Transverse colon (tissue), 4 donors: ENCODE measurements at places on chromosomes 5 and 9. TPM values are rescaled to one million over a fixed set of nuclear protein-coding genes. Genes with fewer than 3 reads are reported as not detected.

The SPATA31D4 gene
- not detected for total RNA-seq

The BHMT2 gene
- 12.1 TPM for total RNA-seq

The SSNA1 gene
- 93.5 TPM for total RNA-seq

The SMIM15 gene
- 47.6 TPM for total RNA-seq

The SMIM33 gene
- total RNA-seq = 0.55 TPM

The DAPK1 gene
- total RNA-seq = 26.6 TPM

The HRCT1 gene
- total RNA-seq = 60.2 TPM

The CDHR2 gene
- total RNA-seq = 120 TPM

DNA sequence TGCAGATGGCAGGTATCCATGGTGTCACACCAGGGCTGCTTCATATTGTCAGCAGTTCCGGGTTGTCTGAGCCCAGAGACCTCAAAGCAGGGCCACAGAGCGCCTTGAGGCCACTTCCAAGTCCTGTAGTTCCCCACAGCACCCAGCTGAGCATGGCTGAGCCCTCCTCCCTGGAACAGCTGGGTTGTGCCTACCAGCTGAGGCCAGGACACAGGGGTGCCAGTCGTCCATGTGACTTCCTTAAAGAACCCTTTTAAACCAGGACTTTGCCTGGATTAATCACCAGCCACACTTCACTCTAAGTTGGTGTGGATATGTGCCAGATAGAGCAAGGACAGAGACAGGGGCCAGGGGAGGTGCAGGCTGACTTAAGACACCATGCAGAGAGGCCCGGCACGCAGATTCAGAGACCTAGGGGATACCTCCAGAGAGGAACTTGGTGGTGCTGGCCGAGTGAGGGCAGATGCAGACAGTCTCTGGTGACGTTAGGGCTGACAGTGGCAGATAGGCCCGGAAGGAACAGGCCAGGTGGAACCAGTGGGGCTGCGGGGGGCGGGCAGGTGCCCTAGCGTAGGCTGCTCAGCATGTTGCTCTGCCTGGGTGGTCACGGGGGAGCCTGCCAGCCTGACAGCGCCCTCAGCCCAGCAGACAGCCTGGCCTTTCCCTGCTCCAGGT, 142.7 kb downstream of the CACNA1B start:
- H3K27ac ChIP-seq = no peak overlapping the region
- H3K27me3 ChIP-seq = peaks cover 34% of the 10 kb centered on the region
- no peak overlapping the region for H3K4me3 ChIP-seq
- H3K36me3 ChIP-seq = no peaks in the 10 kb centered on the region
- no peaks in the 10 kb centered on the region for H3K4me1 ChIP-seq

- no peak overlapping the region for H3K4me3 ChIP-seq
- DNase-seq = peak; percentile 23
- no peaks in the 10 kb centered on the region for H3K4me1 ChIP-seq
- H3K27me3 ChIP-seq = no peaks in the 10 kb centered on the region
- no peak overlapping the region for H3K27ac ChIP-seq
Measured at GRCh38 chr5:76104027-76104426, 20.8 kb downstream of the SV2C start.

DNA sequence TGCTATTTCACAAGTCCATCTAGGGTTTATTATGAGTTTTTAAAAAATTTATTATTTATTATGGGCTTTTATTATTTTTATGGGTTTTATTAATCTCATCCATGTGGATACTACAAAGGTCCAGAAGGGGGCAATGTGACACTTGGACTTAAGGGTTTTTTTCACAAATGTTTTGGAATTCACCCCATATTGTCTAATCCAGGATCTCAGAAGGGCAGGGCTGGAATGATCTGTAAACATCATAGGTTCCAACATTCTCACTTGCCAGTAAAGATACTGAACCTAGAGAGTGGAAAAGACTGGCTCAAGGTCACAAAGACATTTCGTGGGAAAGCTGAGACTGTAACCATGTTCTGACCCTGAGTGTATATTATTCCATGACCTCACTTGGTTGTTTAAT, 35.6 kb downstream of the NIM1K start:
- H3K36me3 ChIP-seq = no peaks in the 10 kb centered on the region
- no peak overlapping the region for H3K27ac ChIP-seq
- no peak for DNase-seq
- H3K4me1 ChIP-seq = no peaks in the 10 kb centered on the region
- no peaks in the 10 kb centered on the region for H3K27me3 ChIP-seq

DNA sequence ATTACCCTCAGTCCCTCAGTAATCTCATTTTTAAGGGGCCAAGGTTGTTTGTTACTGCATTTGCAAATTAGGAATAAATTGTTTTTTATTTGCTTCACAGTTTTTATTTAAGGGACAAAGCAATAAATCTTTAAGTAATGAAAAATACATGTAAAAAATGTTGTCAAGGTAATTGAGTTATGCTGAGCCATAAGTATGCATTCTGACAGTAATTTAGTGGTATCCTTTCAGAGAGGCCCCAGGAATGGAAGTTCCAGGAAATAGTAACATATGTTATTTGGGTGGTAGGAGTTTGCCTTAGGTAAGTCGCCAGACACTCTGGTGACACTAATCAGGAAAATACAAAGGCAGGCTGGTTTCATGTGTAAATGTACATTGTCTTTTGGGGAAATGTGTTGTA, 1787.9 kb upstream of the WWC1 start:
- no peak overlapping the region for H3K27ac ChIP-seq
- no peaks in the 10 kb centered on the region for H3K27me3 ChIP-seq
- H3K4me3 ChIP-seq = no peak overlapping the region
- H3K36me3 ChIP-seq = no peaks in the 10 kb centered on the region

DNA sequence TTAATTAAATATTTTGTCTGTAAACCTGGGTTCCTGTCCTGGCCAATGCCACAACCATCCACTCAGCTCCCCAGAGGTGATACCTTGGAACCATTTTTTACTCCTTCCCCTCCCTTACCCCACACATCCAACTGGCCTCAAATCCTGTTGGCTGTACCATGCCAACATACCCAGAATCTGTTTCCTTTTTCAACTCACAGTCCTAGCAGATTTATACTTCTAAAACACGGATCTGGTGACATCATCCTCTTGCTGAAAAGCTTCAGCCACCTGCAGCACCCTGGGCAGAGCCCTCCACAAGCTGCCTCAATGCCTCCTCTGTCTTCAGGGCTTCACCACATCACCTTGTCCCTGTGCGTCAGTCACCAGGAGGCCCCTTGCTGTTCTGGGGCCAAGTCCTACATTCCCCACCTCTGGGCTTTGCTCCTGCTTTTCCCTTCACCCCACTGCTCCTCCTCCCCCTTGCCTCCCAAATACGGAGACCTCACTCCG, 14.9 kb downstream of the SEMA6A start:
- H3K4me1 ChIP-seq = peaks cover 25% of the 10 kb centered on the region
- H3K27ac ChIP-seq = no peak overlapping the region
- DNase-seq = no peak
- no peak overlapping the region for H3K4me3 ChIP-seq

GRCh38 chr9:95218773-95219172, 98.7 kb downstream of the FANCC start:
- no peaks in the 10 kb centered on the region for H3K4me1 ChIP-seq
- H3K27ac ChIP-seq = no peak overlapping the region
- no peaks in the 10 kb centered on the region for H3K36me3 ChIP-seq
- H3K4me3 ChIP-seq = no peak overlapping the region
- DNase-seq = no peak
- H3K27me3 ChIP-seq = no peaks in the 10 kb centered on the region

GRCh38 chr5:38608874-38609273, 52.4 kb upstream of the LIFR start:
- H3K36me3 ChIP-seq = no peaks in the 10 kb centered on the region
- no peak overlapping the region for H3K27ac ChIP-seq
- no peaks in the 10 kb centered on the region for H3K27me3 ChIP-seq
- no peaks in the 10 kb centered on the region for H3K4me1 ChIP-seq
- DNase-seq = no peak

- H3K27ac ChIP-seq = peak overlapping the region; percentile 20
- no peak overlapping the region for H3K4me3 ChIP-seq
- no peak for DNase-seq
- no peaks in the 10 kb centered on the region for H3K27me3 ChIP-seq
- H3K4me1 ChIP-seq = peaks cover 9% of the 10 kb centered on the region
- H3K36me3 ChIP-seq = no peaks in the 10 kb centered on the region
Measured at GRCh38 chr9:93061260-93061751, 2.8 kb downstream of the SUSD3 start.

DNA sequence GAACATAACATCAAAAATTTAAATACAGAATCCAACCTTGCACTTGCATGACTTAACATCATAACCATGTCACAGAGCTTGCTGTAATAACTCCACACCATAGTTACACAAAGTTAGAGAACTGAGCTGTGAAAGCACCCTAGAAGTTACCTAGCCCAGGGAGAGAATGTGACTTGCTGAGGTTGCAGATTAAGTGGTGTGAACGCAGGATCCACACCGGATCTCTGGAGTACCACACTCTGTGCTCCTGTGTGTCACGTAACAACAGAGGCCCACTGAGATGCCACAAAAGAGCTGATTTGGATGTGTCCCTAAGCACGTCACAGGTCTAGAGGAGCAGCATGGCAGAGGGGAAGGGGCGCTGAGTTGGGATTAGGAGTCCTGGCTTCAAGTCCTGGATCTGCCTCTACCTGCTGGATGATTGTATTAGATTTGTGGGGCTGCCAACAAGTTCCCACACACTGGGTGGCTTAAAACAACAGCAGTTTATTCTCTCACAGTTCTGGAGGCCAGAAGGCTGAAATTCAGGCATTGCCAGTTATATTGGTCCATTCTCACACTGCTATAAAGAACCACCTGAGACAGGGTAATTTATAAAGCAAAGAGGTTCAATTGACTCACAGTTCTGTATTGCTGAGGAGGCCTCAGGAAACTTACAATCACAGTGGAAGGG, 213.3 kb upstream of the TBC1D2 start:
- H3K36me3 ChIP-seq = no peaks in the 10 kb centered on the region
- H3K4me3 ChIP-seq = no peak overlapping the region
- no peak for DNase-seq
- no peaks in the 10 kb centered on the region for H3K4me1 ChIP-seq

GRCh38 chr5:136853971-136854370, 488.6 kb upstream of the TRPC7 start:
- no peak overlapping the region for H3K27ac ChIP-seq
- no peaks in the 10 kb centered on the region for H3K4me1 ChIP-seq
- H3K27me3 ChIP-seq = no peaks in the 10 kb centered on the region
- H3K36me3 ChIP-seq = no peaks in the 10 kb centered on the region
- no peak overlapping the region for H3K4me3 ChIP-seq

- H3K27ac ChIP-seq = no peak overlapping the region
- no peak overlapping the region for H3K4me3 ChIP-seq
- peaks cover 3% of the 10 kb centered on the region for H3K4me1 ChIP-seq
- no peaks in the 10 kb centered on the region for H3K27me3 ChIP-seq
Measured at GRCh38 chr9:88658311-88658822, 123.4 kb downstream of the NXNL2 start.

DNA sequence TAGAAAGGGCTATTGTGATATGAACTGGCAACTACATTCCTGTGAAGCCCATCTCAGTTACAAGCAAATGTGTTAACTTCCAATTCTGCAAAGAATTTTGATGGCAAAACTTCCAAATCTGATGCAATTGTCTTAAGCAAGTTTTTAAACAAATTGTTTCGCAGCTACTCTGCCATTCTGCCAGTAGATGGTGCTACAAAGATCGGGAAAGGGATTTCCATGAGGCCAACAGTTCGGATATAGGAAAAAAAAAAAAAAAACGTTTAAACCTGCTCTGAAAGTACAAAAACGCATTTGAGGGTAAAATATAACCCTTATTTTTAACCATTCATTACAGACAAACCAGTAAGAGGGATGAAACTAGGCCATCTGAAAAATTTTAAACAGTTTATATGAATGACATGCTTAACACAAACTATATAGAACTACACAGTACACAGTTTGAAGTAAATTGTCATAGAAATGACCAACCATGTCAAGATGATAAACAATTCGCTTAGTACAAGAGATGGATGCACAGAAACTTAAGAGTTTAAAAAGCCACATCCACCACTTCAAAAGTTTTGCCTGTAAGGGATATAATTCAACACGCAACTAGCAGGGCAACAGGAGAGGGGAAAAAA, 2.2 kb downstream of the HNRNPA0 start:
- DNase-seq = peak; percentile 20
- H3K27me3 ChIP-seq = no peaks in the 10 kb centered on the region
- peaks cover 22% of the 10 kb centered on the region for H3K4me1 ChIP-seq
- peak overlapping the region; percentile 100 for H3K27ac ChIP-seq

- H3K27ac ChIP-seq = no peak overlapping the region
- no peak for DNase-seq
- no peaks in the 10 kb centered on the region for H3K36me3 ChIP-seq
- H3K27me3 ChIP-seq = no peaks in the 10 kb centered on the region
- H3K4me3 ChIP-seq = no peak overlapping the region
Measured at GRCh38 chr9:135579356-135579755, 17.8 kb downstream of the PAEP start.

DNA sequence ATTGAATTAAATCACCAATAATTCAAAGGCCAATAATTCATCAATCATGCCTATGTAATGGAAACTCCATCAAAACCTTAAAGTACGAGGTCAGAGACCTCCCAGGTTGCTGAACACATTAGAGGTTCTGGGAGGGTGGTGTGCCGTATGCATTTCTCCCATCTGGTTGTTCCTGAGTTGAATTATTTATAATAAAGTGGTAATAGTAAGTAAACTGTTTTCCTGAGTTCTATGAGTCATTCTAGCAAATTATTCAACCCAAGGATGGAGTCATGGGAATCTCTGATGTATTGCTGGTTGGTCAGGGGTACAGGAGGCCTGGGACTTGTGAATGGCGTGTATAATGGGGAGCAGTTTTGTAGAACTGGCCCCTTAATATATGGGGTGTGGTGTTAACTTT, 191.7 kb downstream of the CARTPT start:
- H3K27me3 ChIP-seq = no peaks in the 10 kb centered on the region
- H3K4me3 ChIP-seq = no peak overlapping the region
- no peaks in the 10 kb centered on the region for H3K36me3 ChIP-seq
- no peak for DNase-seq
- peaks cover 14% of the 10 kb centered on the region for H3K4me1 ChIP-seq

GRCh38 chr9:89605465-89606048, 745 bp downstream of the GADD45G start:
- no peaks in the 10 kb centered on the region for H3K27me3 ChIP-seq
- H3K4me3 ChIP-seq = peak overlapping the region; percentile 66
- no peaks in the 10 kb centered on the region for H3K36me3 ChIP-seq
- peak; percentile 65 for DNase-seq

DNA sequence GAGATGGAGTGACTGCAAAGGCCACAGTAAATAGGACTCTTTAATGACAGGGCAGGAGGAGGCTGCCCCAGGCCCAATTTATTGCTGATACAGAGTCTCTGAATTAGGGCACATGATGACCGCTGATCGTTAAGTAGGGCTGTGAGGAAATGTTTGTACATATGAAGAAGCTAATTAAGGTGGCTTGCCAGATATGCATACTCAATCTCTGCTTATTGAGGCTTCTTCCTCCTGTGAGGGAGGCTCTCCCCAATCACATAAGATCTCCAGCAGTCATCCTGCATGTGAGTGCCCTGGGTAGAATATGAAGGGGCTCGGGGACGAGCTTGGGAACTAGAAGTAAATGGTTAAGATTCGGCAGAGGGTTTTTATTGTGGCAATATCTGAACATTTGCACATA, 8.2 kb upstream of the CD180 start:
- H3K4me3 ChIP-seq = no peak overlapping the region
- peak overlapping the region; percentile 12 for H3K27ac ChIP-seq
- H3K27me3 ChIP-seq = no peaks in the 10 kb centered on the region
- H3K4me1 ChIP-seq = peaks cover 10% of the 10 kb centered on the region

GRCh38 chr9:13990331-13990730, 323.6 kb downstream of the NFIB start:
- no peaks in the 10 kb centered on the region for H3K4me1 ChIP-seq
- no peaks in the 10 kb centered on the region for H3K27me3 ChIP-seq
- no peaks in the 10 kb centered on the region for H3K36me3 ChIP-seq

GRCh38 chr5:138648841-138649240, 73.6 kb upstream of the HSPA9 start:
- H3K36me3 ChIP-seq = no peaks in the 10 kb centered on the region
- no peaks in the 10 kb centered on the region for H3K4me1 ChIP-seq
- H3K4me3 ChIP-seq = no peak overlapping the region
- no peak for DNase-seq
- H3K27me3 ChIP-seq = peaks cover 5% of the 10 kb centered on the region
